Motor neuron (in vitro differentiated cells): ENCODE measurements at places on chromosomes 2 and 18. TPM values are rescaled to one million over a fixed set of nuclear protein-coding genes. Genes with fewer than 3 reads are reported as not detected.

SATB2 gene
- 7.9 and 14.9 TPM in 2 replicates for total RNA-seq

PROKR1 gene
- 0.11 TPM in 1 of 2 replicates, not detected in the other for total RNA-seq

TRMT61B gene
- total RNA-seq, result 15.7 and 17.9 TPM in 2 replicates

SCN7A gene
- total RNA-seq, result 0.32 TPM in 1 of 2 replicates, not detected in the other

STK17B gene
- total RNA-seq, result 23.3 and 28.4 TPM in 2 replicates

AQP12B gene
- total RNA-seq, result 0.49 and 0.52 TPM in 2 replicates
